ENCODE measurements at places on chromosomes 1 and 21.

- DNase-seq, result no peak
Observed at GRCh38 chr1:186463926-186464325, 3.0 kb upstream of the PDC start.

DNA sequence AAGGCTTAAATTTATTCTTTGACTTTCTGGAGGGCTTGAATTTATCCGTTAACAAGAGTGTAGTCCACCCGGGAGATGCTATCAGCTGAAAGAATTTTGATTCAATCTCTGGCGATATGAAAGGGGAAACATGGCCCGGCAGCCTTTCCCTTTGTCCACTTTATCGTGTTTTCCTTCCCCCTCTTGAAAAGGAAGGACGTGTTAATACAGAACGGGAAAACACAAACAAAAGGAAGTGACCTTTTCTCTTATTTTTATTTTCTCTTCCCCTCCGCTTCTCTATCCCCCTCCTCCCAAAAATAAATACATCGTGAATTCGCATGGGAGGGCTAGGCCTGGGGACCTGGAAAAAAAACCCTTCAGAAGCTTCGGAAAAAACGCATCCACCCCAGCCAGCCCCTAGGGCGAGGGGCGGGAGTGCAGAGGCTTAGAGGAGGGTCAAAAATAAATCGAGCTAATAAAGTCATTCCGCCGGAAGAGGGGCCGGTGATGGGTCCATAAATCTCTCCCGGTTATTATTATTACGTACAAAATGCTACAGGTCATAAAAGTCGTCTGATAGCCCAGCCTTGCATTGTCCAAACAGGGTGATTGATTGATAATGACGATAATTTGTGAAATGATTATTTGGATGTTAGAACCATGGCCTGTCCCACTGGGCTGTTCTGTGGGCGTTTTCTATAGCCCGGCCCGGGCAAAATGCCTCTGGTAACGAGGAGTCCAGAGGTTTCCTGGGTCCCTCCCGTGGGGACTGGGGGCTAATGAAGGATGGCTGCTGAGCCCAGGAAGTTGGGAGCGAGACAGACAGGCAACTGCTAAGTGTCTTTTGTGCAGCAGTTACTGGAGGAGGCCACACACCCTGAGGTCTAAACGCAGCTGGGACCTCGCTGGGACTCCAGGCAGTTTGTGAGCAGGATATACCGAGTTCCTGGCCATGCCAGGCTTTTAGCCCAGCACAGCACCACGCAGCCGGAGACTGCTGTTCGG, 179.4 kb downstream of the PRDM16 start:
- no peak for DNase-seq

- peak; percentile 83 for DNase-seq
Observed at GRCh38 chr1:212161231-212161781, 123.9 kb upstream of the PPP2R5A start.

DNA sequence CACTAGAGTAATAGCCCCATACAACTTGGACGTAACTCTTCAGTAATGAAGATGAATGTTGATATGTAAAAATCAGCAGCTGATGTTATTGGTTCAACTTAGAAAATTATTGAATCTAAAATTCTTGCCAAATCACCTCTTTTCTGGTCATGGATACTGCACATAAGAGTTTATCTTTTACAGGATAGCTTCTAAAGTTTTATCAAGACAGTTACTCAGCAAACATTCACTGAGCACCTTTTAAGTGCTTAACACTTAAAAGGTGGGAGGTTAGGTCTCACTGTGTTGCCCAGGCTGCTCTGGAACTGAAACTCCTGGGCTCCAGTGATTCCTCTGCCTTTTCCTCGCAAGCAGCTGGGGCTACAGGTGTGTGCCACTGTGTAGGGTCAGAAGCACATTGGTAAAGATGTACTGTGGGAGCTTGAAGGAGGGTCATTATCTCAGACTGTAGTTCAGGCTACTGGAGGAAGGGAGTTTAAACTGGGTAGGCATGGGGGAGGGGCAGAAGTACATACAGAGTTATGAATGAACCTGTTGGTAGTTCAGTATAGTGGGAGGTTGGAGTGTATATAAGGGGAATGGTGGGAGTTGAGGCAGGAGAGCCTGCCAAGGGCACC, 2.0 kb downstream of the MPZL1 start:
- DNase-seq, result no peak

DNA sequence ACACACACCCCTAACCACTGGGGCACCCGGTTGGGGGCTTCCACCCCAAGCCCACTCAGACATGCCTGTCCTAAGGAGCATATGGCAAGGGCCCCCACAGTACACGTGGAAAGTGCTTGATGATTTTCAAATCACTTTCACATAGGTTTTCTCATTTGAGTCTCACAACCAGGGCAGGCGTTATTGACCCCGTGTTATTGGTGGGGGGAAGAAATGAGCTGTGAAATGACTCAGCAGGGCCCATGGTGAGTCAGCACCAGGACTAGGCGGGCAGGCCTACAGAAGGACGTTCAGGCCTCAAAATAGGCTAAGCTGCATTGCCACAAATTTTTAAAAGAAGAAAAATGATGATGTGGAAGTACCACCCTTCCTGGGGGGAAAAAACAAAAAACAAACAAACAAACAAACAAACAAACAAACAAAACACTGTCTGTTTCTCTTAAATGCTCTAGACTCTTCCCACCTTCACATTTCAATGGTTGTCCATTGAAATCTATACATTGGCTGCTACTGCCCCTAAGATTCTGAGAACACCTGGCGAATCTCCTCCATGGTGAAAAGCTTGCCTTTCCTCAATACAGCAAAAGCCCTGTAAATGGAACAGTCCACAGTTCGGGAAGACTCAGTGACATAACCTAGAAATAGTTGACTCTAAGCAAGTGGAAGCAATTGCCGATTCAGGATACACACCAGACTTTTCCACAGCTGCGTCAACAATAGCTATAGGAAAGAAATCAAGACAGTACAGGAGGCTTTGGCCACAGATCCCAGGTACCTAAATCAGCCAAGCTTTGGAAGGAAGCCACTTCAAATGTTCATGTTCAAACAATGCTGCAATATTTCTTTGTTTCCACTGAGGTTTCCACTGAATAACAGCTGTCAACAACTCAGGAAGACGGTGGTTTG, 234.7 kb downstream of the TOMM20 start:
- peak; percentile 79 for DNase-seq

Data from AG20443 (cell line).